ENCODE measurements at places on chromosomes 5 and 9.

- no peak for DNase-seq
These were observed 7.6 kb upstream of the DNAJA1 start for GRCh38 chr9:33017283-33018041.

- DNase-seq, result no peak
These were observed 69.1 kb upstream of the NR3C1 start for GRCh38 chr5:143472576-143472975.

GRCh38 chr9:92727716-92728700, 36.6 kb downstream of the BICD2 start:
- no peak for DNase-seq

GRCh38 chr5:133387621-133388020, 224.7 kb downstream of the FSTL4 start:
- DNase-seq, result no peak

DNA sequence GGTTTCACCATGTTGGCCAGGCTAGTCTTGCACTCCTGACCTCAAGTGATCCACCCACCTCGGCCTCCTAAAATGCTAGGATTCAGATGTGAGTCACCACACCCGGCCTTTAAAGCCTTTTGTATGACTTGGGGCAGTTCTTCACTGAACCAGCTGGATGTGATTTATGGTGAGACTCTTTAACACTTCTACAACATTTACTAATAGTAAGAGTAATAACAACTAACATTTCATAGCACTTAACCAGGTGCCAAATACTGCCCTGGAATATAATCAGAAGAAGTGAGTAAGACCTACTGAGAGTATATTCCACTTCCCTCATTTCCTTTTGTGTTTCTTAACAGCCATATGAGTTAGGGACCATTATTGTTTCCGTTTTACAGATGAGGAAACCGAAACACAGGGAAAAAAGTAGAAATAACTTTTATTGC, 10.0 kb downstream of the ZSWIM6 start:
- DNase-seq, result no peak

GRCh38 chr5:152072091-152072490, 147.4 kb upstream of the GLRA1 start:
- no peak for DNase-seq

- no peak for DNase-seq
These were observed 159.3 kb upstream of the TLX3 start for GRCh38 chr5:171149772-171150171.

- DNase-seq, result no peak
These were observed 224.9 kb downstream of the SNX18 start for GRCh38 chr5:54742417-54742891.

- DNase-seq, result no peak
These were observed 57.8 kb downstream of the PARP8 start for GRCh38 chr5:50724262-50724661.

DNA sequence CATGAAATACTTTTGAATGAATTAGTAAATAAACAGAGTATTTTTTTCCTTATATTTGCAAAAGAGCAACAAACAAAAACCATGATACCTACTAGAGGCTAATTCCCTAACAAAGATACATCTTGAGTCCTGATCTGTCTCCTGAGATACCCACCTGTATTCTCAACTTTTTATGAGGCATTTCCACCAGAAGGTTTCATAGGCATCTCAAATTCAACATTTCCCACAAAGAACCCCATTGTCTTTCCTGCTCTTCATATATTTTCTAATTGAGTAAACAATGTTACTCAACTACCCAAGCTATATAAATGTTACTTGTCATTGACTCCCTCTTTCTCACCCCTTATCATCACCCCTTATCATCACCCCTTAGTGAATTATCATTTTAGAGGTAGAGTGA, 119.4 kb upstream of the RAI14 start:
- DNase-seq, result no peak

DNA sequence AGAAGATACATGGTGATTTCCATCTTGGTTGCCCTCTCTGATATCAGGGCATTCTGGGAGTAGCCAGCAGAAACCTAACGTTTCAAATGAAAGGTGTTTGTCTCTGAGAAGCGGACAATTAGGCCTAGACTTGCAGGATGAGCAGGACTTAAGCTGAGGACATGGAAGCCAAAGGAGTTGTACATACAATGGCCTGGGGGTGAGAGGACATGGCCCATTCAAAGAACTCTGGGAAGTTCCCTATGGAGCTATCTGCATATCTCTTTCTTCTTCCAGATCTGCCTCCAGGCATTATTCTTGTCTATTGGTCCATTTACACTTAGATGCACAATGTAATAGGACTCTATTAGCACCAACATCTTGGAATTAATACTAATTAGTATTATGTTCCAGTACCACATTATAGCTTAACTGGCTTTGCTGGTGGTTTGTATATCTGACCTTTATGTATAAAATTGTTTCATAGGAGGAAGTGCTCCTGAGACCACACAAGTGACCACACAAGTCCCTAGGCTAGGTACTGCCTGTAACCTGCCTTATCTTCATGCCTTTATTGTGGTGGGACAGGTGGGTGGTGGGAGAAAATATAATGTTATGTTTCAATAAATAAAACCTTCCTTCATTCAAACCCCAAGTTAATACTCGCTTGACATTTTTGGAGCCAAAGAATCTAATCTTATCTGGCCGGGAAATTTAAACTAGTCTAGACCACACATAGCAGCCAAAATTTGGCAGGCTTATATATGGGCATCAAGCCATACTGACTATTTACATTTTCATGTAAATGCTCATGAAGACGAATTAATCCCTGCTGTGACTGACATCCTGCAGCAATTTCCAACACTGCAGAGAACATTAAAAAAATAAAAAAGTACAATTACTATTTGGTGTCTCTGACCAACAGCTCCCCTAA, 52.1 kb upstream of the EQTN start:
- no peak for DNase-seq

DNA sequence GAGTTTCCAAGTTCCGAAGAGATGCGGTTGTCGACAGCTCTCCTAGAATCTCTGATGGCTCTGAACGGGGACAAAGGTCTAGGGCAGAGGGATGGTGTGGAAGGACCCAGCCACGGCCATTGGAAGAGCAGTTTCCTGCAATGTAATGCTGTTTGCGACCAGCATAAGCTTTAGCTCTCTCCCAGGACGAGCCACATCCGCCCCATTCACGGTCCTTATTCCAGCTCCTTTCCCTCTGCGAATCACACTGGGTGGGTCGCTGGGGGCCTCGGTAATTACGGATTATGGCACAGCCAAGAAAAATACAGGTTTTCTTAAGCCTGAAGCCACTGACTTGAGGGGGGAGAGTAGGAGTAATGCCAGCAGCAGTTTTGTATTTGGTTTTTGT, 22.7 kb downstream of the ANXA2R start:
- peak; percentile 51 for DNase-seq

GRCh38 chr9:27195191-27195590, 86.2 kb downstream of the TEK start:
- DNase-seq, result no peak

DNA sequence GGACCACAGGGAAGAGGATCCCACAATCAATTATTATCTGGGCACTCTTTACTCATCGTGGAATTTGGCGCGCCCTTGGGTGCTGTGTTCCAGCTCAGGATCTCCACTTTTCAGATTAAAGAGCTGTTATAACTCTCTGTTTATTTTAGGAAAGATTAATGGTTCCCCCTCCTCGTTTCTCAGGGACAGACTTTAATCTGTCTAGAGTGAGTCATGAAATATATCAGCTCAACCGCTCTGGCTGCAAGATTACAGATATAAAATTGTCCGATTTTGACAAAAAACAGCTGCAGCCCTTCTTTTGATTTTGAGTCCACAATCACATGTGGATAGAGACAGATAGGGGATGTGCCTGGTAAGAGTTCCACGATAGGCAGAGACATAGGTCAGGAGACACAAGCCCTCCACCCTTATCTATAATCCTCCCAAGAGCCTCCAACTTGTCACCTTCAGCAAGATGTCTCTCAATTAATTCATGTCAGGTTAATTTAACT, 77.6 kb upstream of the ANKRD55 start:
- DNase-seq, result no peak

GRCh38 chr5:6464441-6464840, 15.8 kb downstream of the UBE2QL1 start:
- no peak for DNase-seq

- DNase-seq, result no peak
These were observed 51.4 kb upstream of the DAB2IP start for GRCh38 chr9:121599872-121600585.

- no peak for DNase-seq
These were observed 6.6 kb downstream of the CDC14B start for GRCh38 chr9:96612966-96613589.

- DNase-seq, result no peak
These were observed 53.1 kb upstream of the MPDZ start for GRCh38 chr9:13332571-13332970.

DNA sequence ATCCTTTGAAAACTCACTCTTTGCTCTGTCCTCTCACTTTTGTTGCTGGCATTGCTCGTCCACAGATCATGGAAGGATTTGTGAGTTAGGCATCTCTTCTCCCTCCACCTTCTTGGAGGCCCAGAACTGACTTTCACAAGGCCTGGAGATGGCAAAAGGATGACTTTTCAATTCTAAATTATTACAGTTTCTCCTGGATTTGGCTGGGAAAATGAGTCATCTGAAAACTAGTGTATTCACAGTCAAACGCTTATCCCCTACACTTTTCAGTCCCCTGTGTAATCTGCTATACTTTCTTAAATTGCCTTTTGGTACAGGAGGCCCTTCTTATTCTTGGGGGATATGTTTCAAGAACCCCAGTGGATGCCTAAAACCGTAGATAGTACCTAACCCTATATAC, 35.6 kb downstream of the ADRA1B start:
- DNase-seq, result no peak

GRCh38 chr9:113619491-113620376, 156.2 kb downstream of the RGS3 start:
- no peak for DNase-seq

DNA sequence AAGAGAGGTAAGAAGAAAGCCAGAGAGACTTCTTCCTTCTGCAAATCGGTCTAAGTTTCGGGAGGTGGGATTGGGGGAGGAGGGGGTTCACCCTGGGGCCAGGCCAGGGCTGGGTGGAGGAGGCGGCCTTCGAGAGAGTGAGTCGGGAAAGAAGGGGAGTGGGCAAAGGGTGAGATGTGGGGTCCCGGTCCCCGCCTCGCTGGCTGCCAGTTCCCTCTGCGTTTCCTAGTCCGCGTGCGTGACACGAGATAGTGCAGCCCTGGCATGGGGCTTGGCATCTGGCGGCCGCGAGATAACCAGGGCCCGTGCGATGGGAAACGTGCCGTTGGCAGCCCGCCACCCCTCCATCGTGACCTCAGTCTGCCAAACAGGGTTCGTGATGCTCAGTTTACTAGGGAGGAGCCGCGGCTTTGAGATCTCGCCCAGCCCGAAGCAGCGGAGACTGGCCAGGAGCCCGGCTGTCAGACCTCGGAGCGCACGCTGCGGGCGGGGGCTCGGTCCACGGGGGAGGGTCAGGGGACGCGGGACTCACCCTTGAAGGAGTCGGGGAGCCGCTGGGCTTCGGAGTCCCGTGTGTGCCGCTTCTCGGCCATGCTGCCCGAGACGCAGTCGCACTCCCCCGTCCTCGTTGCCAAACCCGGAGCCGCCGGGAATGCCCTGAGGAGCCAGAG, at the start of gene STOM:
Gene STOM, minus strand, starts transcription at position 656 of the 671 bp plus-strand sequence. Its CDS starts 63 bp downstream, at position 593.
- peak; percentile 69 for DNase-seq

GRCh38 chr5:26343801-26344325, 694.5 kb downstream of the CDH9 start:
- no peak for DNase-seq

DNA sequence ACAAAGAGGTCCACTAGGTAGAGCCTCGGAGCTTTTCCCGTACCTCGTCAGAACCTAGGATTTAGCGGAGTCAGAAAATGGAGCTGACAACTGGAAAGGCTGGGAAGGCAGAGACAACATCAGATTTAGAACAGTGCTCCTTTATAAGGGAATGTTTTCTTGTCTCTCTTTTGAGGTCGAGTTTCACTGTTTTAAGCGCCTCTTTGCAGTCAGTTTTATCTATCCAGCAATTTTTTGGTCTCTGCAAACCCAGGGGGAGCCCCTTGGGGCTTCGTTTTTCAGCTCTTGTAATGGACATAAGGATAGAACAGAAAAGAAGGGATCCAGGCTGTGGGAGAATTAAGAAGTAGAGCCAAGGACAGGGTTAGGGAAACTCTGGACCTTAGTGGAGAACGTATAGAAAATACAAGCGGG, 80.5 kb downstream of the FNBP1 start:
- no peak for DNase-seq

- DNase-seq, result no peak
These were observed 120.4 kb upstream of the CDH9 start for GRCh38 chr5:27158775-27159174.

- no peak for DNase-seq
These were observed 295.9 kb downstream of the PSAT1 start for GRCh38 chr9:78592811-78593210.

GRCh38 chr9:16154521-16155078, 601.8 kb downstream of the CCDC171 start:
- DNase-seq, result peak; percentile 19

- no peak for DNase-seq
These were observed 92.1 kb downstream of the VCAN start for GRCh38 chr5:83563631-83564030.

DNA sequence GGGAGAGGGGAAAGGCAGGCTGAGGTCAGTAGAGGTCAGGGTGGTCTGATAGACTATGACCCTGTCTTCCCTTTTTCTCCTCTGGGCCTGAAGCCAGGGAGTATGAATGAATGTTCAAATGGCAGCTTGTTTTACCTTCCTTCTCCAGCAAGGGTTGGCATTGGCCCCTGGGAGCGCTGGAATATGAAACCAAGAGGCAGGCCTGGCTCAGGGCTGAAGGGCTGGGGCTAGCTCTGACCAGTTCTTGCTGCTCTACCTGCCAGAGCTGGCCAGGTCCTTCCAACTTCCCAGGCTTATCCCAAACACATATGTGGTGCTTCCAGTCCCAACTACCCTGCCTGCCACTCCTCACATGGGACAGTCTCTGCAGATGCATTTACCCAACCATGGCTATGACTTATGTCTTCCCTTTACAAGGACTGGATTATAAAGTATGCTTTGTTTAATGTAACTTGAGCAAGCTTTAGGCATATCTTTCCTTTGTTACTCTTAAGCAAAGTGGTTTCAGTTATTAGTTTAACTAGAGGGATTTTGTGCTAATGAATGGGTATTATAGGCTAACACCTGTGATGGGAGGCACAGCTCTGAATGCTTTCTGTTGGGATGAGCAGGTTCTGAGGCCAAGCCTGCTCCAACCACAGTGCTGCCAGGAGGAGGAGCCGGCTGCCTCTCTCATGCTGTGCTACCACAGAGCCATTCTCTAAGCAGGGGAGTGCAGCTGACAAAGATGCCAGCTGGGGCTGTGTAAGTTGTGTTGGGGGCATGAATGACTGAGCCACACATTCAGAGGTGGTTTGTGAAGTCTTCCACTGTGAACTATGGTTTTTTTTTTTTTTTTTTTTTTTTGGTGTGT, 6.1 kb downstream of the CCNI2 start:
- DNase-seq, result peak; percentile 34

GRCh38 chr5:10323588-10324488, 16.1 kb upstream of the CMBL start:
- DNase-seq, result no peak

GRCh38 chr5:55278778-55279177, 28.7 kb downstream of the DHX29 start:
- DNase-seq, result no peak
